ENCODE measurements at places on chromosomes 7 and 10.

DNA sequence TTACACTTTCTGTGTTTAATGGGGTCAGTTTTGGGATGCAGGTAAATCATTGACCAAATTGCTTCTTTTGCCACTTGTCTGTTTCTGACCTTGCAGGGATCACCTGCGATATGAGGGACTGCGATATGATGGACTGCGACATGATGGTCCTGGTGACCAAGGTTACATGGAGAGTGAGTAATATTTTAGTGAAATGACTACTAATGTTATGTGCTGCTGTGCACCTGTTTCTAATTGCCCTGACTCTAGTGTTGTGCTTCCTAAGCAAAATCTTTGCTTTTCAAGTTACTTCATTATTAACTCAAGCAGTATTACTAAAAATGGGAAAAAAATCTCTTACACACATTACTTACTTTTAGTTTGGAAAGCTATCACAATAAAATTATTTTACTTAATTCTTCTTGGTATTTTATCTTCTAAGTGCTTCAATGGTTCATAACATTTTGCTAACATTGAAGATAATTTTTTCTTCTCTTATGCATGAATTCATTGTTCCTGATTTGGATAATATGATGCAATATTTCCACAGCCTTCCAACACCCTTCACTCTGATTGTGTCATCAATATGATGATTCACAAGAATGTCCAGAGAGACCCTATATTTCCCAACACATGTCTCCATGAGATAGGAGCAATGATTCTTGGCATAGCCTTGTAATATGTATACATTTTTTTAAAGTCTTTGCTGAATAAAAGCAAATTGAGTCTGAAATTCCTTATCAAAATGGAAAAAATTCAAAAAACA is 306.2 kb upstream of the AKR1E2 start:
- no peak for DNase-seq

DNA sequence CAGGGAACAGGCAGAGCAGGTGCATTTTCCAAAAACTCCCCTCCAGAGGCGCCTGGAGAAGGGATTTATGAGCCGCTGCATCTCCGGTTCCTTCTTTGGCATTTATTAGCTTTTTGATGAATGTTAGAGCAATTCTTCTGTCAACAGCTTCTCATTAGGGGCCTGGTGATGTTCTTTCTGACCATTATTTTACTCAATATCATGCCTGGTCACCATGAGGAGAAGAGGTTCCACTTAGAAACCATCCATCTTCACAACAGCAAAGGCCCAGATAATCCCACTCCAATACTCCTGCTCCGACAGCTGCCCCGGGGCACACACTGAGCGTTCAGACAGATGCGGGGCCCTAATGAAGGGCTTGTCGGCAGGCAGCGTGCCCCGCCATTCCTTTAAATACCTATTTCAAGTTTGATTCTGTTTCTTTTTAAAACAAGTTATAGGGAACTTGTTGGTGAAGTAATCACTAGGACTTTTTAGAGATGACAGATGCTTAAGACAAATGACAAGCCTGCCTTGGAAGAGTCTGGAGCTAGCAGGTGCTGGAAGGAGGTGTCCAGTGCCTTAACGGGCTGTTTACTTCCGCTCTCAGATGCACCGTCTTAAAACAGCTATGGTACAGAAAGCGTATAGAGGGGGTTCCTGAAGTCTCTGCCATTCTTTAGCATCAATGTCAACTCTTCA is 31.7 kb downstream of the ECHDC3 start:
- DNase-seq = no peak

- no peak for DNase-seq
Observed at GRCh38 chr7:91880016-91880412, 488 bp downstream of the MTERF1 start.

DNA sequence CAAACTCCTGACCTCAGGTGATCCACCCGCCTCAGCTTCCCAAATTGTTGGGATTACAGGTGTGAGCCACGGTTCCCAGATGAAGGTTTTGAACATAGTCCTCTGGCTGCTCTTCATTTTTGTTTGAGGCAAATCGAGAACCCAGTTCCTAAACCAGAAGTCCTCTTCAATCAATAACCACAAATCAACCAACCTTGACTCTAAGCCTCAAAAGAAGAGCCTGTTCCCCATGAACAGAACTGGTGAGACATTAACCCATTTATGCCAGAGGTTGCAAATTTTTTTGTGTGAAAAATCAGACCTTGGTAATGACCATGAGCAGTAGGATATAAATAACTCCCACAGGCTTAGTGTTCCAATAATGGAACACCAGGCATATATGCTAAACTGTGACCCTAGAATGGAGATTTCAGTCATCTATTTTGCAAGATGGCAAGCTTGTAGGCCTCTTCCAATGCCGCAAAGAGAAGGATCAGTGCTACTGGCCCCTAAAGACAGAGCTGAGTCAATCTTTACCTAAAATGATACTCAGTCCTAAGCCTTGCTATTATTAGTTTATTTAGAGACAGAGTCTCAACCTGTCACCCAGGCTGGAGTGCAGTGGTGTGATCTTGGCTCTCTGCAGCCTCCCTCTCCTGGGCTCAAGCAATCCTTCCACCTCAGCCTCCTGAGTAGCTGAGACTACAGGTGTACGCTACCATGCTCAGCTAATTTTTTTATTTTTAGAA is 15.9 kb downstream of the KPNA7 start:
- DNase-seq = no peak

DNA sequence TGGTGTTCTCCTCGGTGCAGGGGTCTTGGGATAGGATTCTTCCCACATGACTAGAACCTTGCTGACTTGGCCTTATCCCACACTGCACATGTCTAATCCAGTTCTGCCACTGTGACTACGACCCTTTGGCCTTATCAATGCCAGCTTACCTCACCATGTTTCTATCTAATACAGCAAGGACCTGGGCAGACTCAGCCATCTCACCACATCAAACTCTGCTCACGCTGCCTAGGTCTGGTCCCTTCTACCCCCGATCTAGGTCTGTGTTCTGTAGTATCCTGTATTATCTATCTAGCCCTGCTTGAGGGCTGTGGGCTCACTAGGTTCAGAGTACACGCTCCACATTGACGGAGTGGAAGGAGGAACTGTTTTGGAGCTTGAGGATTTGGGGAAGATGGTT is 282.4 kb downstream of the HPSE2 start:
- DNase-seq = no peak

DNA sequence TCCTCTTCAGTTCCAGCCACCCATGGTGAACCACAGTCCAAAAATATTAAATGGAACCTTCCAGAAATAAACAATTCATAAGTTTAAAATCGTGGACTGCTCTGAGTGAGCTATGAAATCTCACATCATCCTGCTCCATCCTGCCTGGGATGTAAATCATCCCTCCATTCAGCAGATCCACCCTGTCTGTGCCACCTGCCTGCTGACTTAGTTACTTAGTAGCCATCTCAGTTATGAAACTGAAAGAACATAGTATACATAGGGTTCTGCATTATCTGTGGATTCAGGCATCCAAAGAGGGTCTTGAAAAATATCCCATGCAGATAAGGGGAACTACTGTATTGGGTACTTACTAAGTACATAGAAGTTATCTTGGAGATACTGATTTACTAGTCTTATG is 89.0 kb downstream of the ST8SIA6 start:
- DNase-seq = no peak
